Suppressor macrophage treated with lipopolysaccharide for 4 hours (primary cell): ENCODE measurements at places on chromosomes 2 and 18.

- DNase-seq, result peak; percentile 47
Measured at GRCh38 chr2:39733070-39733674, 45.9 kb downstream of the THUMPD2 start.

- peak; percentile 97 for DNase-seq
Measured at GRCh38 chr2:27380626-27381545, at the start of gene ZNF513. Gene ZNF513 (minus strand): TSS chr2:27380734. CDS start chr2:27380526, 208 bp downstream.

GRCh38 chr2:64460330-64460729, 6.4 kb downstream of the LGALSL start:
- no peak for DNase-seq

DNA sequence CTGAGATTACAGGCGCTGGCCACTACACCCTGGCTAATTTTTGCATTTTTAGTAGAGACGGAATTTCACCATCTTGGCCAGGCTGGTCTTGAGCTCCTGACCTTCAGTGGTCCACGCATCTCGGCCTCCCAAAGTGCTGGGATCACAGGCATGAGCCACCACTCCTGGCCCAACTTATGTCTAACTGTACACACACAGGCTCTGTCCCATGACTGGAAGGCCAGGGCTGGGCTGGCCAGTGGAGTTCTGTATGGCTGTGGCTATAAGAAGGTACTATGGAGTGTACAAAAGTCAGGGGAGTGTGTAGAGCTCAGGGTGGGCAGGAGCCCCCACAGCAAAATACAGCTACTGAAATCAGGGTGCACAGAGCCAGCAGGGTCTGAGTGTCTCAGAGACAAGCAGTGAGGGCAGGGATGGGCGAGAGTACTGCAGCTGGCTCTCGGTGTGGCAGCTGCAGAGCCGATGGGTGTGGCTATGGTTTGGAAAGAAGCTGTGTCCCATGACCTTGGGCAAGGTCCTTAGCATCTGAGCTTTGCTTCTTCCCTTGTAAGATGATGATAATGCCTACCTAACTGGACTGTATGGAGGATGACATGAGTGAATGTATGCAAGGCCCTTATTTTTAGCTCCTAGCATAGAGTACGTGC, 10.4 kb upstream of the MSGN1 start:
- DNase-seq, result no peak

GRCh38 chr2:45220227-45220626, 211.0 kb upstream of the SIX2 start:
- no peak for DNase-seq

DNA sequence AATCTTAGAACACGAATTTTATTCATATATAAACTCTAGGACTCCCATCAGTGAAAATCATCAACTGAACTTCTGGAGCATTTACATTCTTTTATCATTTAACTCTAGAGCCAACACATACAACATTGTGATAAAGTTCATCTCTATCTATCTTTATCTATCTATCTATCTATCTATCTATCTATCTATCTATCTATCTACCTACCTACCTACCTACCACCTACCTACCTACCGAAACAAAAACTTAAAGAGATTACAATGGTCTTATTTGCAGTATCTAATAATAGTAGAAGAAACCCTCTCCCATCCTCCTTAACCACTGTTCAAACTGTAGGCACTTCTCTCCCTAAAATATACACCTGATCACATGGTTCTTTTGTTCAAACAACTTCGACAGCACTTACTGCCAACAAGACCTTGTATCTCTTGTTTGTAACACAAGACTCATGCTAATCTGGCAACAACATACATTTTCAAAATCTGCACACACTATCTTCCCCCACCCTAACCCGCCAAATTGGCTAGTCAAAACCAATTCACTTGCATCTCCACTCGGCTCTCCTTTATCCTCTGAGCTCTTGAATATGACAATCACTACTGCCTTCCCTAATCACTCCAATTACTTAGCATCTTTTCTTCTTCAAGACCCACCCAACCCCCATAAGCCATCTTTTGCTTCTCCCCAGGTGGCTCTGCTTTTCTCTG, 69.0 kb downstream of the GORASP2 start:
- DNase-seq, result no peak

- no peak for DNase-seq
Measured at GRCh38 chr18:49708662-49709346, 104.5 kb downstream of the ACAA2 start.

DNA sequence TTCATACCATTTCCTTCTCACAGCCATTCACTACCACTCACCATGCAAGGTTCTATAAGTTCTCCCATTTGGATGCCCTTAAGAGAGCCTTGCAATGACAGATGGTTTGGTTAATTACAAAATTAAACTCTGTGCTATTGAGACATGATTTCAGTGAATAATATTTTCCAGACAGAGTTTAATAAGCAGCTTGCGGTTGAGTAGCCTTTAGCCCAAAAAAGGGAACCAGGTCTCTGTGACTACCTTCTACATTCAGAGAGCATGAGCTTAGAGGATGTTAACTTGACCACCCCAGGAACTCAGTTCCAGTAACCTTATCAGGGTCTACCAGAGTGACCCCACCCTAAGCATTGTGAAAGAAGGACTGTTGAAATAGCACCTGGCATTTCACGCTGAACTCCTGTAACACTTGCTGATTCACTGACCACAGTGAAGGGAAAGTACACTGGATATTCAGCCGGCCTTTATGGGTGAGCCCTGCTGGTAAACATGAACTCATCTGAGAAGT, 1173.1 kb upstream of the ZEB2 start:
- peak; percentile 98 for DNase-seq

GRCh38 chr2:13103778-13104493, 387.2 kb downstream of the TRIB2 start:
- DNase-seq, result no peak

GRCh38 chr2:221073326-221074049, 498.6 kb downstream of the EPHA4 start:
- no peak for DNase-seq

DNA sequence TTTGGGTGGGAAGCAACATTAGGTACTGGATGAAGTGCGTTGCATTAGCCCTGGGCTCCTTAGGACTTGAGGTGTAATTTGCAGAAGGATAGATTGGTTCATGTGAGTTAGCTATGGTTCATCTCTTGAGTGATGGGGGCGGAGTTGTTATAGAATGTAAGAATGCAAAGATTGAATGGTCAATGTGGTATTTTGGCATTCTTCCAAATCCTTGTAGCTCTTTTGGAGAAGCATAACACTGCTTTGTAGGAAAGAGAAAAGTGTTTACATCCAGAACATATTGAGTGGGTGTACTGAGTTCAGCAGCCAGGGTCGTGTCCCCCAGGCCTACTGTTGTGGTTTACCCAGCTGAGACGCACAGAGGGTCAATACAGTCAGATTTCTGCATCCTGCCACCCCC, 173.5 kb downstream of the FMNL2 start:
- DNase-seq, result no peak

DNA sequence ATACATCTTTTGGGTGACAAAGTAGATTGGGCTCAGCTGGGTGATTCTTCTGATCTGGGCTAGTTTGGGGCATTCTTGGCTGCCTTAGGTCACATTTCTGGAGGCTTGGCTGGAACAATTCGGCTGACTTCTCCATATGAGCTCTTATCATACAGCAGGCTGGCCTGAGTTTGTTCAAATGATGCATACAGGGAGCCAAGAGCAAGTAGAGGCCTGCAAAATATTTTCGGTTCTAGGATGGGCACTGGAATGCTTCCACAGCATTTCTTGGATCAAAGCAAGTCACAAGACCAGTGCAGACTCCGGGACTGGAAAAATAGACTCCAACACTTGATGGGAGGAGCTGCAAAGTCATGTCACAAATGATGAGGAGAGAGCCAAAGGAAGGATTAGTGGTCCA, 98.4 kb downstream of the SCG2 start:
- no peak for DNase-seq

DNA sequence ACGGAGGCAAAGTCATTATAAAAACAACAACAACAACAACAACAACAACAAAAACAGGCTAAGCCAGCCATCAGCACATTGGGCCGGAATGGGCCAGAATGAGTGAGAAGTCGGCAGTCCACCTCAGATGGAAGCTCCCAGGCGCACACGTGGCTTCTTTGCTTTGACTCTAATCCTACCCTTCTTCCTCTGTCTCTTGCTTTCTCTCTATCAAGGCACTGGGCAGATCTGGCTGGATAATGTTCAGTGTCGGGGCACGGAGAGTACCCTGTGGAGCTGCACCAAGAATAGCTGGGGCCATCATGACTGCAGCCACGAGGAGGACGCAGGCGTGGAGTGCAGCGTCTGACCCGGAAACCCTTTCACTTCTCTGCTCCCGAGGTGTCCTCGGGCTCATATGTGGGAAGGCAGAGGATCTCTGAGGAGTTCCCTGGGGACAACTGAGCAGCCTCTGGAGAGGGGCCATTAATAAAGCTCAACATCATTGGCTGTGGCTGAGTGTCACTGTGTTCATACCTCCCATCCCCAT, 52.2 kb downstream of the MARCO start:
- DNase-seq, result no peak

- DNase-seq, result peak; percentile 17
Measured at GRCh38 chr2:170163411-170164065, 14.4 kb upstream of the MYO3B start.

DNA sequence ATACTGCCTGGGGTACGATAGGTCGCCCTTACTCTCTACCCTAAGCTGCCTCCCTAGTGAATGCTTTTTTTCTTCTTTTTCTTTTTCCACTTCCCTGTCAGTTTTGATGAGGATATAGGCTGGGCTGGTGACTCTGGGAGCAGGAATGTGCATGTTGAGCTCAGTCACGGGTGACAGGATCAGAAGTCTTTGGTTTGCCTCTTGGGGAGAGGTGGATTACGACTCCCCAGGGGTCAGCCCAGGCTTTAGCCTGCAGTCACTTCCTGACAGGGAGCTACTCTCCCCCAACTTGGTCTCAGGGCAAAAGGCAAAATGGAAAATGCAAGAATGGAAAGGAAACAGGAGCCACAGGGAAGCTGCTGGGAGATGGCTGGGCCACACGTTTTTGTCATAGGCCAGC, 57.3 kb downstream of the THNSL2 start:
- no peak for DNase-seq

GRCh38 chr18:27242392-27243047, 57.4 kb upstream of the CHST9 start:
- no peak for DNase-seq
